ENCODE measurements at places on chromosomes 6 and 20.

DNA sequence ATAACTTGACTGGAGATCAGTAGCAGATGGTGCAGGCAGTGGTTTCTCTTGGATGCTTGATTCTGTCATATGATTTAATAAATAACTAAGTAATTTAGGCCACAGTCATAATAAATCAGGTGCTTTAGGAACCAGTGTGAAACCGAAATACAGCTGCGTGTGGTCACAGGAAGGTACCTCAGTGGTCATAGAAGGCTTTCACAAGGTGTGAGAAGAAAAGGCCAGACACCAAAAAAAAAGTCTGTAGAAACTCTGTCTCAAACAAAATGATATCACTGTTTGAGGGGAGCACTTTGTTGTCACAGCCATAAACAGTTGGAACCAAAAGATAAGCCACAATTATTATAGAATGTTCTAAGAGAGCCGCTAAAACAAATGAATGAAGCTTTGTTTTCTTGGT, 56.5 kb downstream of the ARMC2 start:
- DNase-seq = no peak

GRCh38 chr6:68919537-68919936, 284.5 kb downstream of the ADGRB3 start:
- DNase-seq = no peak

DNA sequence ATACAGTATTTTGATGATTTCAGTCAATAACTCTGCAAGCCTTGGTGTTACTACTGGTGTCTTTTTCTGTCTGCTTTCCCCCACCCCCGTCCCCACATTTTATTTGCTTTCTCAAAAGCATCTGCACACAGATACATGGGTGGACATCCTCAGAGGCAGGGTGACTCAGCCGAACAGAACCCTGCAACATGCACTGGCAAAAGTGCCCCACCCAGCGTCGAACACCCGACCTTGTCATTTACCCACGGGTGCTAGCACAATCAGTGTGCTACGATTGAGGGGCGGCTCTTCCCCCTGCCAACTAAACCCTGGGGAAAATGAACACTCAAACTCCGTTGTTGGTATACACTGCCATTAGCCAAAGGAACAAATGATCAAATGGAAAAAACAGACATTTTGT, 115.9 kb upstream of the NAA20 start:
- no peak for DNase-seq

DNA sequence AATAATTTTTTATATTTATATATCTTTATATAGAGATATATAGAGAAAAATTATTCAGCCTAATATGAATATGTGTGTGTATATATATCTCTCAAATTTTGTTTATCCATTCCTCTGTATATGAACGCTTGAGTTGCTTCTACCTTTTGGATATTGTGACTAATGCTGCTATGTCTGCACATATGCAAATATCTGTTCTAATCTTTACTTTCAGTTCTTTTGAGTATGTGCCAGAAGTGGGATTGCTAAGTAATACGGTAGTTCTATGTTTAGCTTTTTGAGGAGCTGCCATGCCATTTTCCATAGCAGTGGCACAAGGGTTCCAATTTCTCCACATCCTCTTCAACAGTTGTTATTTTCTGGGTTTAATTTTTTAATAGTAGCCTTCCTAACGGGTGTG, 72.8 kb upstream of the CEP85L start:
- no peak for DNase-seq

DNA sequence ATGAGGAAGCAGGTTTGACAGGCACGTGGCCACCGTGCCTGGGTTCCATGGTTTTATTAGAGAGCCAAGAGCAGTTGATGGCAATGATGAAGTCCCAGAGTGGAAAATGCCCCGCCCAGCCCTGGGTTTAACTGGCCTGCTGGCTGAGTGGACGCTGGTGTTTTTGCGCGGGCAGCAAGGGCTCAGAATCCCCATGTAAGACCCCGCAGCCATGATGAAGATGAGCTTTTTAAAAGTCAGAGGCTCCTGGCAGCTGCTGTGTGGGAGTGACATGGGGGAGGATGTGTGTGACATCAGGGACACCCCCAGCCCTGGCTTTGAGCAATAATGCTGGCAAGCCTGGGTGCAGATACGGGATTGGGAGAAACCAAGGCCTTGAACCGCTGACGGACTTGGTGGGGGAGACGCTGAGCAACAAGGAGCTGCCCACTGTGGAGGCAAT, 33.0 kb upstream of the SLCO4A1 start:
- DNase-seq = no peak

DNA sequence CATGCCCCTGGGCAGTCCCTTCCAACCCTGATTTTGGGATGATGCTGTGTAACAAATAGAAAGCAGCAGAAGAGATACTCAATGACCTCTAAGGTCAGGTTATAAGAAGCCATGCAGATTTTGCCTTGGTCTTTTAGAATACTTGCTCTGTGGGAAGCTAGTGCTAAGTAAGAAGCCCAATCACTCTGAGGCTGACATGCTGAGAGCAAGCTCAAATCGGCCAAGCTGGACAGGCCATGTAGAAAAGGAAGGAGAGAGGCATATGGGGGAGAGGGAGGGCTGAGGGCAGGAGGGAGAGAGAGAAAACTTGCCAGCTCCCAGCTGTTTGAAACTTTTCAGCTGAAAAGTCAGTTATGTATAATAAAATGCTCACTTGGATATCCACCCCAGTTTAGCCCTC, 1021.6 kb upstream of the MAP3K7 start:
- DNase-seq = no peak

DNA sequence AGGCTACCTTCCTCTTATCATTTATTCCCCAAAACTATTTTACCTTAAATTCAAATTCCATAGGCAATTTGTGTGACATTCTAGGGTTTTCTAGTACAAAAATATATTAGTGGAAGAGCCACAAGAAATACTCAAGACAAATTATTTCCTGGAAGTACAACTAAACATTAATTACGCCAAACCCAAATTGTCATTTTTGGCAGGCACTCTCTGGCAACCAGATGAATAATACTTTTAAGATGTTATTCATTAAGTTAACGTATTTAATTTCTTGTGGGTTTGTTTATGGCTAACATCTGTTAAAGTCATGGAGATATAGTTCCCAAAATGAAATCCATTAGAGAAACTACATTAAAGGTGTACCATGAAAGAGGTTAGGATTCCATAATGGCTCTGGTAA, 40.5 kb downstream of the HMGN3 start:
- no peak for DNase-seq

GRCh38 chr6:163588220-163588919, 173.9 kb downstream of the QKI start:
- no peak for DNase-seq

DNA sequence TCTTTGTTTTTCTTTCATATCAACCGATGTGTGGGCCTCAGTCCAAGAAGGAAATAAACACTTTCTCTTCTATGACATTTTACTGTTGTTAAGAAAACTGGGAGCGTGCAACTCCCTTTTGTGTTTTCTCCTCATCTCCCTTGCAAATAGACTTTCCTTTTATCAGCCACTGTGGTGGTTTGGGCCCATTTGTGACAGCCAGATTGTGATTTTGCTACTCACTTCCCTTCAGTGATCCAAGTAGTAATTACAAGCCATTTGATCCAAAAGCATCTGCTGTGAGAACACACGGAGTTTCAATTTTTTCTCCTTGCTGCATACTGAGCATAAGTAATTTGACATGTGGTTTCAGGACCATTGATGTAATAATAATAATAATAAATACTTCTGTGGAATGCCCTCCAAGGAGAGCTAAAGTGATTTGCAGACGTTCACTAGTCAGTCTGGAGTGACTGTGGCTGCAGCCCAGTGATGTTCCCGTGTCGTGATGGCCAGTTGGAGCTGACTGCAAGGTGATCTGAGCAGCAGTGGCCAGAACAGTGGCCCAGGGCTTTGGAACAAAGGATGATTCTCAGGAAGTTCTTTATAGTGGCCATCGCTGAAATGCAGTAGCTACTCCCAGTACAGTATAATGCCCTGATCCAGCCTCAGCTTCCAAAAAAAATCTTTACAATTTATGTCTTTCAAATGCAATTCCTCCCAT, 91.9 kb upstream of the CLDN20 start:
- DNase-seq = no peak

DNA sequence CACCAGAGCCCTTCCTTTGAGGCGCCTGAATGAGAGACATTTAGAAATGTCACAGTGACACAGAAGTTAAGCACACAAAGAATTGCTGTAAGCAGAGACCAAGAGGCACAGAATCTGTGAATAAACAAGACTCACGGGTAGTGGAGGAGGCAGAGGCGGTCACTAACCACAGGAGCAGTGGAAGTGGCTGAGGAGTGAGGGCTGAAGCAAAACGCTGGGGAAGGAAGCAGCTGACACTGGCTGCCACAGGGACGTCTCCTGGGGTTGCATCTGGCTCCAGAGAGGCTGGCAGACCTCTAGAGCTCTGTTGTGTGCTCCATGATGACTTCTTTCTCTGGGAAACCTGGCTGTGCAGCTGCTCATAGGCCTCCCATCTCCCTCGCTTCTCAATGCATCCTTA, 65.0 kb upstream of the SLC2A12 start:
- no peak for DNase-seq

DNA sequence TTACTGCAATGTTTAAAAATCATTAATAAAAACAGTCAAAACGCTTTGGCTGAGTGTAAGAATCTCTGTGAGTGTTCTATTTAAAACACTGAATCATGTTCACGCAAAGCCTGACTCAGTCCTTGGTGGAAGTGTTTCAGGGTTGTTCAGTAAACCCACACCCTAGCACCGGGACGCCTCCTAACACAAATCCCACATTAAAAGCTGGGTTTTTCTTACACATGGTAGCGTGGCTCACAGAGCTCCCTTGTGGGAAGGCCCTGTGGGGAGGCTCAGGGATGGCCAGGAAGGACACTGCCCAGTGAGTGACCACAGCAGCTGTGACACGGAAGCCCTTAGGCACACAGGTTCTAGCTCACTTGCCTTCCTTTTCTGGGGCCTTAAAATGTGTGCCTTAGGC, 80.2 kb downstream of the GMPR start:
- no peak for DNase-seq

DNA sequence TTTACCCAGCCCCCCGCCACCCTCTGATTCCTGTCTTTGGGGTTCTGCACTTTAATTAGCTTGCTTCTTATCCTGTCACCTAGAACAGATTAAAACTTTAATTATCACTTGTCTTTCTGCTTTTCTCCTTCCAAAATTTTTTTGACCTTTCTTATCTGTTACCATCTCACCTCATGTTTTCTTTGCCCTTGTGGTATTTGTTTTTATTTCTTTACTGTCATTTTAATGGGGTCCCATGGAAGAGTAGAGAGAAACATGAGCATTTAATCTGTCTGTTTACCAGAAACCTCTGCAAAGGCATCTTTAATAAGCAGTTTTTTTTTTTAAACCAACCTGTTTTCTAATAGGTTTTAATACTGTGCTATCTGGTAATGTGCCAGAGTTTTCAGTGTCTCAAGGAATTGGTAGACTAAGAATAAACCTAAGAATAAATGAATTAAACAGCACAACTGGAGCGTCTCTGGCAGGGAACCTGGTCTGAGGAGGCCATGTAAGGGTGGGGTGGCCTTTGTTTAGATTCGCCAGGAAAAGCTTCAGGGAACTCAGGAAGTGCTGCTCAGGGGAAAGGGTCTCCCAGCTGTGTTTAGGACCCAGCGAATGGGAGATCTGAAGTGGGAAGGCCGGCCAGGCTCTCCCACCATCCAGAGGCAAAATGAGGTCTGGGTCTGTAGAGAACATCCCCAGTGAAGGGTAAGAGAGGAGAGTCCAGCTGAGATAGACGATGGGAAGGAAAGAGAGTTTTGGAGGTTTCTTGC, 69.8 kb downstream of the ARID1B start:
- no peak for DNase-seq

GRCh38 chr20:60331688-60332300, 373.6 kb downstream of the CDH26 start:
- DNase-seq = no peak

- no peak for DNase-seq
These were observed 70.0 kb upstream of the MLIP start for GRCh38 chr6:54041239-54041638.

GRCh38 chr6:154319231-154319858, 37.3 kb downstream of the IPCEF1 start:
- no peak for DNase-seq

GRCh38 chr6:82568290-82568993, 204.8 kb downstream of the TPBG start:
- DNase-seq = no peak

GRCh38 chr6:30350524-30350923, 5.6 kb downstream of the RPP21 start:
- DNase-seq = no peak

- DNase-seq = no peak
These were observed 393.7 kb downstream of the UTRN start for GRCh38 chr6:144678844-144679243.

GRCh38 chr20:42435230-42435629, 754.5 kb downstream of the PTPRT start:
- no peak for DNase-seq

DNA sequence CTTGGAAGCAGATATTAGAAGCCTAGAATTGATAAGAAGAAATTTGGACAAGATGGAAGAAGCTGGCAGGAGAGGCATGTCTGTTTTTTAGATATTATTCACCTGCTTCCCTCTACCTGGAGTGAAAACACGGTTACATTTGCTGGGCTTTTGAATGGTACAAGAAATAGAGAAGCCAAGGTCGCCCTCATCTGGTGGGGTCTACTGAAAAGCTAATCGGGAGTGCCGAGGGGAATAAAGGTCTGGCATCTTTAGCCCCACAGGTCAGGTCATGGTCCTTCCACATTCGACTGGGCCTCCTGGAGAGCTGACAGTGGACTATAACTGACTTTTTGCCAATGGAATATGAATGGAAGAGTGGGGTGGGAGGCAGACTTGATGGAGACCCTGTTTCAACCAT, 4.6 kb upstream of the C2 start:
- no peak for DNase-seq

GRCh38 chr6:52725143-52725534, 38.1 kb downstream of the GSTA2 start:
- DNase-seq = no peak

- DNase-seq = no peak
These were observed 231.9 kb downstream of the BMP2 start for GRCh38 chr20:6999381-6999780.

GRCh38 chr6:70563530-70563929, 3.2 kb upstream of the SDHAF4 start:
- no peak for DNase-seq

GRCh38 chr20:50713657-50714101, 17.7 kb upstream of the PARD6B start:
- DNase-seq = no peak

DNA sequence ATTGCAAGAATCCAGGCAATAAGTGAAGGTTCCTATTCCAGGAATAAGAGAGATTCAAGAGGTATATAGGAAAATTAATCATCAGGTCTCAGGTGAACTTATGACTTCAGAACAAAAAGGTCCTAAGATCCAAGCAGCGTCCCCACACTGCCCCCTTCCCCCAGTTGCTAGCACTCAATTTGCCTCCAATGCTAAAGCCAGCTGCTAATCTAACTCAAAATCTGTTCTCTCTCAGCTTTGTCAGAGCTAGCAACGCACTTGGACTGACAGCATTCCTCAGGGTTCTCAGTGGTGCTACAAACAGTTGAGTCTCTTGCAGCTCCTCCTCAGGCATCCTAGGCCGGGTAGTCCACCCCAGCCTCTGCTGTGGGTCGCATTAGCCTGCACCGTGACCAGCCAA, 148.3 kb downstream of the RFX6 start:
- no peak for DNase-seq

- no peak for DNase-seq
These were observed 15.8 kb downstream of the TFEB start for GRCh38 chr6:41719436-41720261.

All from stimulated activated CD8-positive, alpha-beta memory T cell treated with anti-CD3 and anti-CD28 coated beads, Interleukin-4, amount 100 ng/mL, for 1 hour (primary cell).